ENCODE measurements at places on chromosomes 11 and 22. TPM values are rescaled to one million over a fixed set of nuclear protein-coding genes. Genes with fewer than 3 reads are reported as not detected.

DNA sequence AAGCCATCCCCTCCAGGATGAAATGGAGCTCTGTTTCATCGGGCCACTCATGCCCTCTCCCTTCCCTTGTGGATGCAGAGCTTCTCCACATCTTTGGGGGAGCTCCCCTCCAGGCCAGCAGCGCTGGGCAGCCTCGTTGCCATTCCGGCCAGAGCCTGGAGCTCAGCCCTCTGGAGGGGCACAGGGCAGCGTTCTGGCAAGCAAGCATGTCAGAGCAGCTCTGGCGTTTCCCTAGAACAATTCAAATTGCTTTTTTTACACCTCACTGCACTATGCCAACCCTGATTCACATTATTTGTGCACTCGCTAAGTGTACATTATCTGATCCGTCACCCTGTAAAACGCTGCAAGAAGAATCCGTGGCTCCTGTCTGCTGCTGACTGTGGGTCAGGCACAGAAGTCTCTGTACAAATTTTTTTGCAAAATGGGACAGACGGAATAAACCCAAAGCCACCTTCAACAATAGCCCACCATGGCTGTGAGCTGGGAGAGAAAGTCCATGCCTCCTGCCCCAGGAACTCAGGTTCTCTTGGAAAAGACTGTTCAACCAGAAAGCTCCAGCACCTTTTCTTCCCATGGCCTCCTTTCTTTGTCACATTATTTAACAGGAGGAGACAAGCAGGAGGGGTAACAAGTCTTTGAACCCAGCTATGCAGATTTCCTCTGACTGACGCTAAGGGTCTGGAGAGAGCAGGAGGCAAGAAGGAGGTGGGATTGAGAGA, 139.5 kb upstream of the CADM1 start:
- H3K4me3 ChIP-seq = no peak overlapping the region
- no peaks in the 10 kb centered on the region for H3K36me3 ChIP-seq
- no peaks in the 10 kb centered on the region for H3K4me1 ChIP-seq
- H3K27me3 ChIP-seq = peaks cover 2% of the 10 kb centered on the region
- H3K27ac ChIP-seq = no peak overlapping the region

DNA sequence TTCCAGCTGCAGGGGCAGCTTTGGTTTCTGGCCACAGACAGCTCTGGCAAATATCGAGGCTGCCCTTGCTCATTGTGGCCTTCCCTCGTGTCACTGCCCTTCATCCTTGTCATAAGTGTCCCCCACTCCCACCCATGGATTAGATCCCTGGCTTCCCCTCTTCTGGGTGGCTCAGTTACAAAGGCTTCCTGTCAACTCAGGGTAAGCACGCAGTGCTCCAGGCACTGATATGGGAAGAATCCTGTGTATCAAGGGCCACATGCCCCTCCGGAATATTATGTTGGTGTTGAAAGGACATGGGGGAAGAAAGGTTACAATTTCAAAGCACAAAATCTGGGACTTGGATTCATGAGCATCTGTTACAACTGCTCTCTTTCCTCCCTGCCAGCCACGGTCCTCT, 128.1 kb downstream of the DBX1 start:
- H3K4me3 ChIP-seq = no peak overlapping the region
- no peak overlapping the region for H3K27ac ChIP-seq
- no peaks in the 10 kb centered on the region for H3K27me3 ChIP-seq
- H3K36me3 ChIP-seq = no peaks in the 10 kb centered on the region
- no peak for DNase-seq

GRCh38 chr22:18031695-18032454, 7.5 kb upstream of the MICAL3 start:
- no peaks in the 10 kb centered on the region for H3K4me1 ChIP-seq
- H3K27ac ChIP-seq = no peak overlapping the region
- DNase-seq = no peak
- no peaks in the 10 kb centered on the region for H3K36me3 ChIP-seq

GRCh38 chr11:69702239-69702691, 1.6 kb downstream of the FGF19 start:
- no peaks in the 10 kb centered on the region for H3K36me3 ChIP-seq
- H3K27ac ChIP-seq = no peak overlapping the region
- H3K4me3 ChIP-seq = no peak overlapping the region
- peaks cover 12% of the 10 kb centered on the region for H3K4me1 ChIP-seq
- no peak for DNase-seq

DNA sequence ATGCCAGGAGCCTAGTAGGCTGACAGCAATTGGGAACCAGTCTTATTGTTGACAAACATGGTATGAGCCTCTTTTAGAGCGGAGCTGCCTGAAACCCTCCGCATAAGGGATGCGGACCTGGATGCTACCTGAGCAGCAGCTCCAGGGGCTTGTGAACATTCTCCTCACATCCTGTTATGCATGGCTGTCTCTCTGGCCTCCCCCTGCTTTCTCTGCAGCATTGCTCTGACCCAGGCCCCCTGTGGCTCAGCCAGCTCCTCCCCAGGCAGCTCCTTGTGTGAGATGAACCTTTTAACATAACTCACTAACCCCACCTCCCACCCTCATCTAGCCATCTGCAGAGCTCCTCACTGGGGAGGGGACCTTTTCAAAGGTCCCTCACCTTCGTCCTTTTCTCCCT, 6.0 kb downstream of the BMAL1 start:
- no peak for DNase-seq
- H3K4me1 ChIP-seq = peaks cover 90% of the 10 kb centered on the region
- H3K4me3 ChIP-seq = no peak overlapping the region
- H3K27ac ChIP-seq = no peak overlapping the region

The CASP5 gene
- total RNA-seq = not detected

The GAB4 gene
- not detected for total RNA-seq

The SLC22A9 gene
- not detected for total RNA-seq

The CHKB gene
- total RNA-seq = 162 TPM

The CHEK1 gene
- 13.2 TPM for total RNA-seq
